Stimulated activated CD4-positive, alpha-beta T cell treated with anti-CD3 and anti-CD28 coated beads, Interleukin-2, amount 100 ng/mL, for 4 hours (primary cell): ENCODE measurements at places on chromosomes 7 and 10.

DNA sequence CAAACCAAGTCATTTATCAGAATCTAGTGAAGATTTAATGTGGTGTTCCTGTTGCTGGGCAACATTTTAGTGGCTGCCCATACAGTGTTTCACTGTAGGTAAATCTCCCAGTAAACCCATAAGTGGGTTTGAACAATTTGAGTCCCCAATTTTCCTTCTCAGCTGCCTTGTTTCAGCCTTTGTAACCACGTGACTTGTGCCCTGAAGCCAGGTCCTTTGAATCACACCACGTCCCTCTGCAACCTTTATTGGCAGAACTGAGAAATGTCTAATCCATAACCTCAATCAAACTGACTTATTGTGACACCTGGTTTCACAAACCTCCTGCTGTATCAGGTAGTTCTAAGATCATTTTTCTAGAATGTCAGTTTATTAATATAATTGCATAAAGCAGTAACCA is 30.1 kb downstream of the SND1 start:
- no peak for DNase-seq

DNA sequence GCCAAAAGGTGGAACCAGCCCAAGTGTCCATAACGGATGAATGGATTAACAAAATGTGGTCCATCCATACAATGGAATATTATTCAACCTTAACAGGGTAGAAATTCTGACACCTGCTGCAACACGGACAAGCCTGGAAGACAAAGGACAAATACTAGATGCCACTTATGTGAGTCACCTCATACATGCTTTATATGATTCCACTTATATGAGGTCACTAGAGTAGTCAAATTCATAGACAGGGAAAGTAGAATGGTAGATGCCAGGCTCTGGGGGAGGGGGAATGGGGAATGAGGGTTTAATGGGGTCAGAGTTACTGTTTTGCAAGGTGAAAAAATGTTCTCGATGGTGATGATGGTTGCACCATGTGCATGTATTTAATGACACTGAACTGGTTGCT is 34.0 kb upstream of the CYTH3 start:
- no peak for DNase-seq

DNA sequence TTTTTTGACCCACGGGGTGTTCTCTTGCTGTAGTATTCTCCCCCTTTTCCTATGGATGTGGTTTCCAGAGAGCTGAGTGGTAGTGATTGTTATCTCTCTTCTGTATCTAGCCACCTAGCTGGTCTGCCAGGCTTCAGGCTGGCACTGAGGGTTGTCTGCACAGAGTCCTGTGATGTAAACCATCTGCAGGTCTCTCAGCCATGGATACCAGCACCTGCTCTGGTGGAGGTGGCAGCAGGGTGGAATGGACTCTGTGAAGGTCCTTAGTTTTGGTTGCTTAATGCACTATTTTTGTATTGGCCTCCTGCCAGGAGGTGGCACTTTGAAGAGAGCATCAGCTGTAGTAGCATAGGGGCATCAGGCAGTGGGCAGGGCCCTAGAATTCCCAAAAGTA is 851 bp downstream of the HYAL4 start:
- DNase-seq = no peak

GRCh38 chr10:95178797-95179196 is 15.2 kb upstream of the ACSM6 start:
- no peak for DNase-seq

- DNase-seq = no peak
Measured at GRCh38 chr7:38863601-38864291, 45.2 kb downstream of the VPS41 start.

DNA sequence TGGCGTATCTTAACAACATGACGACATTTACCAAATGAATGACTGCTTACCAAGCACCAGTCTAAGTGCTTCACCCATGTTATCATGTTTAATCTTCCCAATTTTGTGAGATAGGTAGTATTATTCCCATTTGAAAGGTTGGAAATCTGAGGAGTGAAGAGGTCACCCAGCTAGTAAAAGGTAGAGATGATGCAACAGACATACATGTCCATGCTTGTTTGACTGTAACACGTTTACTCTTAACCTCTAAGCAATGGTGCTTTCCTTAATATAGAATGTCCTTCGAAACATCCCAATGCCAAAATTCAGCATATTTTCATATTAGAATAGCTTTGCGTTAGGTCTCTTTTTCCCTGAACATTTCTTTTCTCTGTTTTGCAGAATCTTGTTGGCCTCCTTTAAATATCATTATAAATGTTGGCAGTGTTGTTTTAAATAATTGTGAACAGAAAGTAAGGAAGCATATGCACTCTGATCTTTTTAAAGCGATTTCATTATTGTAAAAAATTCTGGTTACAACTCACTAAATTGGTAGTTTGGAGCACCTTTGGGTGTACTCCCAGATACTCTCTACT is 722.8 kb downstream of the AUTS2 start:
- no peak for DNase-seq

GRCh38 chr7:33432821-33433220 is 303.5 kb downstream of the BBS9 start:
- DNase-seq = no peak

DNA sequence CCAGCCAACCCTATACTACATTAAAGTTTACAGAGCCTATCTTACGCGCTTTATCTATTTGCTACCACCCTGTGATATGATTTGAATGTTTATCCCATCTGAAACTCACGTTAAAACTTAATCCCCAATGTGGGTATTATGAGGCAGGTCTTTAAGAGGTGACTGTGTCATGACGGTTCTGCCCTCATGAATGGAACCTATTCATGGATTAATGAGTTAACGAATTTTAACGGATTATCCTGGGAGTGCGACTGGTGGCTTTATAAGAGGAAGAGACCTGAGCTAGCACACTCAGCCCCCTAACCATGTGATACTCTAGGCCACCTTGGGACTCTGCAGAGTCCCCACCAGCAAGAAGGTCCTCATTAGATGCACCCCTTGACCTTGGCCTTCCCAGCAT is 37.8 kb downstream of the SRPK2 start:
- DNase-seq = no peak

- no peak for DNase-seq
Measured at GRCh38 chr10:34736976-34737771, 77.9 kb downstream of the PARD3 start.

DNA sequence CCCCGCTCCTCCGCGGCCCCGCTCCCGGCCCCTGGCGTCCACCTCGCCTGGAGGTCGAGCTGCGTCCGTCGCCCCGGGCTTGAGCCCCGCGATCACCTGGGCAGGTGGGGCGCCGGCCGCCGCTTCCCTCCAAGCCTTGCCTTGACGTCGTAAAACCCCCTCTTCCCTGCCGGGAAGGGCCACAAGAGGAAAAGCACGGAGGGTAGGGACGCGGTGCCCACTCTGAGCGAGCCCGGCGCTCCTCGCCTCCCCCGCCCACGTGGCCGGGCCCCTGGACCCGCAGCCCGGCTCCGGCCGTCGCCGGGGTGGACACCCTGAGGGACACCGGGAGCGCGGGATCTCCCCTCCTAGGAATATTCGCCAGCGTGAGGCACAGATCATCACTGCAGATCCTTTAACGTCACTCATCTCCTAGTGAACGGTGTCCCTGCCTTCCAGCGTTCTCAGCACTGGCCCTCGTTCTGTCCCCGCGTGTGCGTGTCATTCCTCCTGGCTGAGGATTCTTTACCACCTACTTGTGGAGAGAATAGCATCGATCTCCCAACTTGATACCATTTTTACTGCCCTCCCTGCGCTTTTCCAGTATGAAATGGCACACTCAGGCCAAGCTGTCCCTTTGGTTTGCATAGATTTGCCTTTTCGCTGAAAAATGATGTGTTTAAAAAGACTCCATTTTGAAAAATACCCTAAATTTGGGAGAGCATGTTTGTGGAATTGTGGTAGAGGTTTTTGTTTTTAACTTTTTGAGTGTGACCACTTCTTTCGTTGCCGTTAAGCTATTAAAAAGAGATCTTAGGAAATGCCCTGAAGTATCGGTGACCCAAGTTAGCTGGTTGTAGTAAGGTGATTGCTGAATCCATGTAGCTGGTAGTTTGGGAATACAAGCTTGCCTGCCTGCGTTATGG is 649 bp downstream of the ACTR3B start:
- no peak for DNase-seq

- DNase-seq = no peak
Measured at GRCh38 chr7:102966465-102966864, 53.7 kb downstream of the LRRC17 start.

DNA sequence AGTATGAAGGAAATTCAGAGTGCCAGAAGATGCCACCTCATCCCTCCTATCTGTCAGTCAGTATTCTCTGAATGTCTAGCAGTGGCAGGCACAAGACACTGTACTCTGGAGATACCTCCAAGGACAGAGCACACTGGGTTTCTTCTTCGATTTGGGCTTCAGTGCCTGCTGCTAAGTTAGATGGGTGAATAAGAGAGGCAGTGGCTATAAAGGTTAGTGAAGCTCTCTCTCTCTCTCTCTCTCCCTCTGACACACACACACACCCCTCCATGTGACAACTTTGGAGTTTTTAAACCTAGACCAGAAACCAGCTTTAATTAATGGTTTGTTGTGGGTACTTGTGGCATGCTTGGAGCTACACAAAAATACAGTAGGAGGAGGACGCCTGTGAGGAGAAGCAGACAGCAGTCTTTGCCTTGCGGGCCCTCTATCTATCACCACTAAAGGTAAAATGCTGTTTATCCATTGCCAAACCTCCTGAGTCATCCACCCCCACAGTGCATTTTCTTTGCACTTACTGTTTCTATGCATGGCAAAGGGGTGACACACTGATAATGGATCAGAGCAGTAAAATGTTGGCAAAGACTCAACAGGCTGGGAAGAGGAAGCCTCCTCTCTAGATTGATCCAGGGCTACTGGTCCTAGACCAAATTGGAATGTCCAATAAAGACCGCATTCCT is 102.5 kb downstream of the TRIL start:
- DNase-seq = no peak

DNA sequence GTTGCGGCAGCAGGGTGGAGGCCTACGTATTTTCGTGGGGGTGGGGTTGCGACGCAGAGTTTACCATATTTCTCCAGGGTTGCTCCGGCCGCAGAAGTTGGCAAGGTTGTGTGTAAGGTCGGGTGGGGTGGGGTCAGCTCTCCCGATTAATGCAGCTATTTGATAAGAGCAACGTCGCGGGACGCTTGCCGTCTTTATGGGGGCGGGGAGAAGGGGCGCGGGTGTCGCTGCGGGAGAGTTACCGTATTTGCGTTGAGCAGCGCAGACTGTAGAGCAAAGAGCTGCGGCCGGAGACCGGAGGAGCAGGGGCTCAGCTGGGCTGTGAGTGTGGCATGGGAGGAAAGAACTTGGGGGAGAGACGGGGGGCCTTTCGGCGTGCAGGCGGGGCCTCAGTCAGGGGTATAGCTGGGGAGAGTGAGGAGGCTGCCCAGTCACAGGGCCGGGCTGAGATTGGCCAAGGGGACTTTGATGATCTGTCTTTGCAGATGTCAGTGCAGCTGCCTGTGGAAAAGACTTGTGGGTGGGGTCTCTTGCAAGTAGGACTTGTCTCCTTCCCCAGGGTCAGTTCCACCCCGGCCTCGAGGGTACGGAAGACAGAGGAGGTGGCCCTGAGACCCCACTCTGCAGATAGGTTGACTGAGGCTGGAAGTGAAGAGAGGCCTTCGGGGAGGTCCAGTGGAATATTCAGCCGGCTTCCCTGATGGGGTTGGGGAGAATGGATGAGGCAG is 26.6 kb downstream of the ZNF775 start:
- no peak for DNase-seq
